ENCODE measurements at places on chromosomes 12 and 14.

DNA sequence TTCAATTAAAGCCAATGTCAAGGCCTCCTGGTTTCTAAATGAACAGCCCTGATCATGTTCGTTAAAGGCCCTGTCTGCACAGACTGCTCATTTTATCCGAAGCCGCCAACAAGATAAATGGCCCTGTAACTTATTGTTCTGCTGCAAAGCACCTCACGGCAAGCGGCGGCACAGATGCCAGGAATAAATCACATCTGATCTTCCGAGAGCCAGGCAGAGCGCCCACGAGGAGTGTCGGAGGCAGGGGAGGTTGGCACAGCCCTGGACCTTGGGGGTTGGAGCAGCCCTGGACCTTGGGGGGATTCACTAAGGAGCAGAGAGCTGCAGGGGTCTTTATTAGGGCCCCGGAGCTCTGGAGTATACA, 110.5 kb downstream of the SCARB1 start:
- no peak for DNase-seq

GRCh38 chr14:34012978-34013720, 62.3 kb upstream of the EGLN3 start:
- no peak for DNase-seq

GRCh38 chr12:92547420-92547819, 155.4 kb upstream of the PLEKHG7 start:
- DNase-seq = no peak

DNA sequence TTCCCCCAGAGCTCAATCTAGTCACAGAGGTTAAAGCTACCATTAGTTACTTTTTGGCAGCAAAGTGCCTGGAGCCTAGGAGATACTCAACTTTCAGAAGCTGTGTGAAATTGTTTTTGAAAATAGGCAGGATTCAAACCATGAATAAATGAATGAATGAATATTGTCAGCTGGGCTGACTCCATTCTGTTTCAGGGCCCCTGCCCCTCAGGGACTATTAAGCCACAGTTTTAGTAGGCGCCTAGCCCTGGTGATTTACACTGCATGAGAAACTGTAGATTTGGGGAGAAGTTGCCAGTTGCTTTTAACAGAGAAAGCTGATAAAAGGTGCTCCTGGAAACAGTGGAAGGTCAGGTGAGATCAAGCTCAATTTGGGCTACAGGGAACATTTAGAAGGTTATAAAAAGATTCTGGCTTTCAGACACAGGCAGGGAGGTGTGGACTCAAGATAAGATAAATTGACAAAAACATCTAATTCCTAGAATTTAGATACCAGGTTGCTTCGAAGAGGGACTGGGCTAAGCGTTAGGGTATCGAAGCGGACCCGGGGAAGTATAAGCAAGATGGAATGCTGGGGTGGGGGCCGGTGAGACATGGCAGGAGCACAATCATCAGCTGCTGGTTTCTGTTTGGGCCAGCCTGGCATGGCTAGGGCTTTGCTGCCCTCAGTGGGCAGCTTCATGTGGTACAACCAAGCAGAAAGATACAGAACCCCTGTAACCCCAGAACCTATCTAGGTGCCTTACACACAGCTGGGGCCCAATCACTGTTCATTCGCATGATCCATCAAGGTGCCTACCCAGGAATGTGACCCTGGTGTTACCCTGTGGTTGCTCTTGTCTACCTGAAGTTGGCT, 14.9 kb upstream of the CELA1 start:
- no peak for DNase-seq

DNA sequence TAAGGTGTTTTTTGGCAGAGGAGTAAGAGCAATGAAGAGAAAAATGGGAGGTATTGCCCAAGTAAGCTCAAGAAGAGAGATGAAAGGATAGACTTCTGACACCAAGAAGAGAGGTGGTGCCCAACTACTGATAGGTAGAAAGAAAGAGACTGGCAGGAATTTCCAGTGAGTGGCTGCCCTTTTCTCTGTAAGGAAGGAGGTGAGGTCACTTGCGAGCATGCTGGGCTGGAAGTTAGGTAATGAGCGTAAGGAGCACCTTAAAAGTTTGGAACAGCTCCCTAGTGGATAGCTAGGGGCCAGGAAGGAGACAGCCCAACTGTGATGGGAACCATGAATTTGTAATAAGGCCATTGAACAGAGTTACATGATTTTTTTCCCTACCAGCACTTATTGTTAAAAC, 127.0 kb downstream of the ANO6 start:
- no peak for DNase-seq

GRCh38 chr12:47376927-47377326, 297.2 kb upstream of the AMIGO2 start:
- DNase-seq = no peak

DNA sequence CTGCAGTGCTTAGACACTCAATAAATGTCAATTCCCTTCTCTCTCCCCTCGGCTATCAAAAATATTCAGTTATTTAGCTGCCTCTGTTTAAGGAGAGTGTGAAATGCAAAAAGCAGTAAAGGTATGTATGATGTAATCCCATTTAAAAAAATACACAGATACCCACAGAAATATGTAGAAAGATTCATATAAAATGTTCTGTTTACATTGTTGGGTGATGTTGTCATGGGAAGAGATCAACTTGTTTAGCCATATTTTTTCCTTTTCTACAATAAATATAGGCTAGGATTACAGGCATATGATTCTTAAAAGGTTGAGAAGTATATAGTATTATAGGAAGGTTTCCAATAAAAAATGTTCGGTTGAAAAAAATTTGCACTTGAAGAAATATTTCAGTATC, 7.8 kb downstream of the PPP2R3C start:
- DNase-seq = no peak

DNA sequence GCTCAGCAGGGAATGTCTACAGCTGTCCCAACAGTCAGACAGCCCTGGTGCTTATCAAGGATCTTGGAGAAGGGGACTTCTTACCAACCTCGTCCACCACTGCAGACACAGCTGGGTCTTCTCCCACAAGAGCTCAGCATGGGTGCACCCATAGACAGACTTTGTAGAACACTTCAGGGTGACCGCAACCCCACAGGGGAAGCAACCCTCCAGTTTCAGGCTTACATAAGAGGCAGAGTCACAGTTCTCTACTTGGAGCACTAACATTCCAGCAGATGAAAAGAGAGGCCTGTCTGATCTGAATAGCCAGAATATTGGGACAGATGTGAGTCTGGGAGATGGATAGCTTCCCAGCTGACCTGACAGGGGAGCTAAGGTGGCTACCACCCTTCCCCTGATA, 3.5 kb upstream of the CLEC1A start:
- DNase-seq = no peak

- DNase-seq = no peak
These were observed 1.1 kb downstream of the CCDC184 start for GRCh38 chr12:48184549-48184922.

GRCh38 chr12:132630672-132631071, 12.1 kb downstream of the P2RX2 start:
- DNase-seq = no peak

- no peak for DNase-seq
These were observed 3.4 kb downstream of the PNMA1 start for GRCh38 chr14:73710737-73711136.

GRCh38 chr12:71592841-71593240, 70.8 kb downstream of the ZFC3H1 start:
- no peak for DNase-seq

GRCh38 chr12:57111031-57111734, at the start of gene STAT6:
Gene STAT6, minus strand, starts transcription at chr12:57111362. Its CDS starts 3,084 bp downstream, at chr12:57108278.
- DNase-seq = peak; percentile 86

DNA sequence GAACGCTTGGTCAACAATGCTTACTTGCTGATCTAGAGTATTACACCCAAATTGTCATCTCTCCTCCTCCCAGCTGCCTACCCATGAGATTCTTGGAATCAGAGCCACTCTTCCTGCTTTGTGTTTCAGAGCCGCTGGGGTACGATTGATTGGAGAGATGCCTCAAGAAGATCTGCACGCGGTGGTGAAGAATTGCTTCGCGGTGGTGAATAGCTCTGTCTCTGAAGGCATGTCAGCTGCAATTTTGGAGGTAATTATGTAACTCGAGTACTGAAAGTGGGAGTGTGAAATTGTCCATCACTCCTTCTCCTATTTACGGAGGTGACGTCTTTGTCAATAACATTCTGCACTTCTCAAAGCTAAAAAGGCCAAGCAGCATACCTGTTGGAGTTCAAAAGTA, 93.9 kb downstream of the GLT1D1 start:
- no peak for DNase-seq

GRCh38 chr12:7017870-7018349, 366 bp downstream of the LPCAT3 start:
- DNase-seq = peak; percentile 52

- DNase-seq = no peak
These were observed 12.9 kb downstream of the ISCA2 start for GRCh38 chr14:74506411-74506851.

- DNase-seq = peak; percentile 31
These were observed 9.9 kb downstream of the DPF3 start for GRCh38 chr14:72883961-72884360.

GRCh38 chr12:109870648-109871047, 9.7 kb downstream of the GLTP start:
- no peak for DNase-seq

- DNase-seq = no peak
These were observed 21.8 kb downstream of the SLC15A4 start for GRCh38 chr12:128801879-128802391.

GRCh38 chr12:66726556-66726955, 47.7 kb upstream of the GRIP1 start:
- DNase-seq = no peak

DNA sequence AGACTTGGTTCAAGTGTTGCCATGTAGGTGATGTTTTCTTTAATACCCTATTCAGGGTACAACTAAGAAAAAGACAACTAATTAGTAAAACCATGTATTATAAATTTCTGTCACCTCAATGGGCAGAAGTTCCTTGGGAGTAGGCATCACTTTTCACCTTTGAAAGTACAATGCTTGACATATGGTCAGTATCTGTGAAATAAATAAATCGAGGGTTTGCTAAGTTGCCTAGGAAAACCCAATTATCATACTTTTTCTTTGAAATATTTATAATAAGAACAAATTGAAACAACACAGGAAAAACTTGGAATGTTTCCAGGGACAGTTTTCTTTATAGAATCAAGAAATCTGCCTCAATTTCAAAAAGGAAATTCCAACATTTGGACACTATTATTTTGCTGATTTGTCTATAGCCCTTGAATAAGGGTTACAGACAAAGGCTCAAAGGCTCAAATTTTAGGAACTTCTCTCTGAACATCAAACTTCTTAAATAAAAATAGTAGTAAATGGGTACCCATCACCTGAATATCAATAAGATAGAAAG, 13.7 kb downstream of the FGD6 start:
- DNase-seq = no peak

DNA sequence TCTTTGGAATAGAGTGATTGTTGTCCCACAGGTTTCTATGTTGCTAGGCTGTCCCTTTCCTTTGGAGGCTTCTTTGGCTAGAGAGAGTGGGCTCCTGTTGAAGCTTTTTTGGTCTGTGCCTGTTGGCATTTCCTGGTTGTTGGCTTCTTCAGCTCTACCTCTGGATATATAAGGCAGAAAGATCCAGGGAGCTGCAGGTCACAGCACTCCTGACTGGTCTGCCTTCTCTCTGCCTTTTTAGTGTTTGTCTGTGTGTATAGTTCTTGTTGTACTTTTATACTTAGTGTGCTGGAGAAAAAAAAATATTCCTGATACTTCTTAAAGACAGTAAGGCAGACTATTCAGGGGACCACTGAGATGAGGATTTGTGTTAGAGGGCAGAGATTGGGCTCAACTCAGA, 202.7 kb downstream of the FBXL14 start:
- no peak for DNase-seq

- no peak for DNase-seq
These were observed 245.7 kb downstream of the KCNC2 start for GRCh38 chr12:74963867-74964331.

DNA sequence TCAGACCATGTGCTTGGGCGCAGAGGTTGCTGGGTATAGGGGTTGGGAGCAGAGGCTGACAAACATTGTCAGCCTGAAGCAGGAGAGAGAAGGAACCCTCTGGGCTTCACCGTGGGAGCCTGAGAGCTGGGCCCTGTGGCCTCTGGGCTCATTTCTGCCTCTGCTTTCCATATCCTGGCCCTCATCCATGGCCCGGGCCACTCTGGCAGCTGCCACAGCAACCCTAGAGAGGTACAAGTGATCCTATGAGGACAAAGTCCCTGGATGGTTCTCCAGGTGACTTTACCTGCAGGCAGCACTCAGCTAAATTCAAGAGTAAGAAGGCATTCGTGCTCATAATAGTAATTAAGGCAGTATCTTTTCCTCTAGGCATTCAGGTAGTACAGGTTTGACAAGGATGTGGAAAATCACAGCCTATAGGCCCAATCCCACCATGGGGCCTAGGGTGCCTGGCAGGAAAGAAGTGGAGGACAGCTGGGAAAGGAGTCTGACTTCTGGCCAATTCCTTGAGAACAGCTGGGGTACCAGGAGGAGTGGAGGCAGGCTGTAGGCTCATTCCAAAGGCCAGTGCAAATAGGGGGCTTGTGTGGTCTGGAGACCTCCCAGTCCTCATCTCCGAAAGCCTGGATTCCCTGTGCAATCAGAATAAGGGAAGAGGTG, 3.6 kb upstream of the TTC7B start:
- DNase-seq = no peak

- no peak for DNase-seq
These were observed 8.0 kb upstream of the EVL start for GRCh38 chr14:100056964-100057795.

GRCh38 chr12:101582937-101583336, 11.8 kb upstream of the MYBPC1 start:
- DNase-seq = no peak

GRCh38 chr14:102866982-102867761, 55.3 kb upstream of the AMN start:
- DNase-seq = no peak

DNA sequence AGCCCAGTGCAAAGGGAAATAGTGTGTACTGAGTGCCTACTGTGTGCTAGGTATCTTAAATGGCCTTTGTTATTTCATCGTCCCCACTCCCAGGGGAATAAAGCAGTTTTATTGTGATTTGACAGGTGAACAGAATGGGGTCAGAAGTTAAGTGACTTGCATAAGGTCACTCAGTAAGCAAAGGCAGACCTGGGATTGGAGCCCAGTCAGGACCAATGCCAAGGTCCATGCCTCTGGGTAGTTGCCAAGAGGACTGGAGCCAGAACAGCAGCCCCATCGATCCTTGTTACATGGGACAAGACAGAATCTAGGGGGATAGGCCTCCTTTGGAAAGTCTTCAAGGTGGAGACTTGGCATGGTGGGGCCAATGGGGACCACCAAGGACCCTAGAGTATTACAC, 227.4 kb upstream of the PWP1 start:
- DNase-seq = no peak

- no peak for DNase-seq
These were observed 27.1 kb upstream of the MTERF2 start for GRCh38 chr12:107014055-107014454.

DNA sequence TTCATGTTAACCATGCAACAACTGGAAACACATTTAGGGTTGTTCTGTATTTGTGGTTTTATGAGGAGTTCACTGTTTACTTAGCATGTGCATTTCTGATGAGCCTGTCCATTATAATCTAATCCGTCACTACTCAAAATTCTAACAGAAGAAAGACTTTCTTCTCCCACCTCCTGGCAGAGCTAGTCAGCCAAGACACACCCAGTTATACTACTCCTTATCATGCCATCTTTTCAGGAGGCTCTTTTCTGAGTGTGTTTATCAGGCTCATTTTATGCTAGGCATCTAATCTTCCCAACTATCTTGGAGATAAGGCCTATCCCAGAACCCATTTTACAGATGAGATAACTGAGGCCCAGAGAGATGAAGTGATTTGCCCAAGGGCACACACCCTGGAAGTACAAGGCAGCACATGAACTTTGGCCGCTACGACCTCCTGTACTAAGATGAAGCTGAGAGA, 10.4 kb upstream of the MED13L start:
- DNase-seq = no peak

- DNase-seq = no peak
These were observed 139.8 kb upstream of the PWP1 start for GRCh38 chr12:107545737-107546353.

GRCh38 chr14:54975856-54976255, 51.0 kb downstream of the WDHD1 start:
- no peak for DNase-seq

Measured in stimulated activated CD8-positive, alpha-beta memory T cell treated with anti-CD3 and anti-CD28 coated beads, Interleukin-4, amount 100 ng/mL, for 48 hours (primary cell).